ENCODE measurements at places on chromosomes 13 and 19.

DNA sequence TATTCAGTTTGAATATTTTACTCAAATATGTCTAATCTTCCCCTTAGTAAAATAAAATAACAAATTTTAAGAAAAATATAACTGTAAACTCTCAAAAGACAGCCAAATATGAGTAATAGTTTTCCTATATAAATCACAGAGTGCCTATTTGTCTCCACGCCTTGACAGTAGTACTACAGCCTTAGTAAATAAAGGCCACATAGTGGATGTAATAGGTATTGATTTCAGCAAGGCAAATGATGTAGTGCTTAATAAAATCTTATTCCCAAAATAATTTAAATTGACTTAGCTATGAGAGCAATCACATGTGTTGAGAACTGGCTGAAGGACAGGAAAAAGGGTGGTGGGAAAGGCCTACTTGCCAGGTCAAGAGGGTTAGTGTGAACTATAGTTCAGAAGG lies 747.2 kb downstream of the OLFM4 start:
- DNase-seq, result no peak

- peak; percentile 93 for DNase-seq
Observed at GRCh38 chr19:3721131-3721886, 13.1 kb downstream of the TJP3 start.

DNA sequence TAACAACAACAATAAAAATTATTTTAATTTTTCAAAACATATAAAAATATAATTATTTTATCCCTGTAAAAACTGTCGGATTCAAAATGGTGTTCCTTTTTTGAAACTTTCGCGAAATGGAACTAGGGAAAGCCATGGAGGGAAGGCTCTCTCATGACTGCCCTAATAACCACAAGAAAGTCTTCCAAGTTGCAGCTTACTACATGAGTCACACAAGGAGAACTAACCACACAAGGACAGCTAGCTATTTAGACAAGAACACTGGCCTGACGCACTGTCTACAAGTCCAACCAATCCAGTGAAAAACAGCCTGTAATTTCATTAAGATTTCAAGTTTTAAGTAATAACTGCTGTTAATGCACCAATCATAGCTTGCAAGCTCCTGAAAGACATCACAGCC lies 319.2 kb upstream of the PCDH9 start:
- no peak for DNase-seq

DNA sequence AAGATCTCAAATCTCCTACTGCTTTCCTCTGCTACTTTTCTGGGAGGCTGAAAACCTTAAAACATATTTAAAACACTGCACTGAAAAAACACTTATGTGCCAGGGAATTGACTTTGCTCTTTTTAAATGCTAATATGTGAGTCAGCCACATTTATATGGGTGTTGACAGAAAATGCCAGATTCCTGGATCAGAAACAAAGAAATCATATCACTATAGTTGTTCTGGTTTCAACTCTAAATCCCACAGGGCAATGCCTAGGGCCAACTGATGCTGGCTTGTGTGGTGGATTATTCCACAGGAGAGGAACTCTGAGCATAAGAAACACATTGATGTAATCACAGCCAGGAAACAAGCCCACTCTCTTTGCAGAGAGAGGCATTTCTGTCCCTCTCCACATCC lies 1439.0 kb upstream of the SPRY2 start:
- no peak for DNase-seq

DNA sequence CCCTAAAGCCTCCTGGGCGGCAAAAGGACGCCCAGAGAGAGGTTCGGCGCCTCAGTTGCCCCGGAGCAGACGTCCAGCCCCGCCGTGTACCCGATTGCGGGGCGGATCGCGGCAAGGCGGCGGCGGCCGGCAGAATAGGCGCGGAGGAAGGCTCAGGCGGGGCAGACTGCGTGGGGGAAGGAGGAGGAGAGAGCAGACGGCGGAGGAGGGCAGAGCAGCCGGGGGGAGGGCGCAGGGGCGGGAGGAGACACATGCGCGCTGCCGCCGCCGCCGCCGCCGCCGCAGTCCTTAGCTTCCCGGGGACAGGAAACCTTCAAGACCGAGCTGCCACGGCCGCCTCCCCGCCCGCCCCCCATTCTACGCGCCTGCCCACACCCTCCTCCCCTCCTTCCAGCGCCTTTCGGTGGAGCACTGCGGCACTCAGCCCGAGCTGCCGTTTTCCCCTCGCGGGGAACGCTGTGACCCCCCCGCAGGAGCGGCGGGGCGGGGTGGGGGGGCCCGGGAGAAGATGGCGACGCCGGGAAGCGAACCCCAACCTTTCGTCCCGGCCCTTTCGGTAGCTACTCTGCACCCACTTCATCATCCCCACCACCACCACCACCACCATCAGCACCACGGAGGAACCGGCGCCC lies at the start of gene LRCH1:
TSS of gene LRCH1 (plus strand) at position 282 of the 632 bp plus-strand sequence. CDS start at position 509, 227 bp downstream.
- DNase-seq, result peak; percentile 76

GRCh38 chr13:112573710-112574109 lies 14.2 kb downstream of the TUBGCP3 start:
- no peak for DNase-seq

- no peak for DNase-seq
Observed at GRCh38 chr19:19551853-19552192, 13.8 kb downstream of the CILP2 start.

DNA sequence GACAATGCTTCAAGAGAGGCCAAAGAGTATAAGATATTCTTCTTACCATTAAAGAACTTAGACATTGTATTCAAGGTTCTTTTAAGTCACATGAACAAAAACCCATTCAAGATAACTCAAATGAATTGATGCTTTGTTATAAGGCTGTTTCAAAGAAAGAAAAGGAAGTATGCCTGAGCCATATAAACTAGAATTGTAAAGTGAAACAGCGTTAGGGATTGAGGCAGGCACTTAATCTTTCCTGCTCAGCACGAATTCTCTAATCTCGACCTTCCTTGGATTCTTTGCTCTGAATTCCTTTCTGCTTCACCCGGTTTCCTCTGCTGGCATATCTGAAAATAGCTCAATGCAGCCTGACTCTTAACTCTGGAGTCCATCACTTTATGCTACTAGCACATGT lies 595.4 kb downstream of the DIAPH3 start:
- DNase-seq, result no peak

GRCh38 chr19:1252221-1252820 lies 3.9 kb downstream of the MIDN start:
- DNase-seq, result no peak

DNA sequence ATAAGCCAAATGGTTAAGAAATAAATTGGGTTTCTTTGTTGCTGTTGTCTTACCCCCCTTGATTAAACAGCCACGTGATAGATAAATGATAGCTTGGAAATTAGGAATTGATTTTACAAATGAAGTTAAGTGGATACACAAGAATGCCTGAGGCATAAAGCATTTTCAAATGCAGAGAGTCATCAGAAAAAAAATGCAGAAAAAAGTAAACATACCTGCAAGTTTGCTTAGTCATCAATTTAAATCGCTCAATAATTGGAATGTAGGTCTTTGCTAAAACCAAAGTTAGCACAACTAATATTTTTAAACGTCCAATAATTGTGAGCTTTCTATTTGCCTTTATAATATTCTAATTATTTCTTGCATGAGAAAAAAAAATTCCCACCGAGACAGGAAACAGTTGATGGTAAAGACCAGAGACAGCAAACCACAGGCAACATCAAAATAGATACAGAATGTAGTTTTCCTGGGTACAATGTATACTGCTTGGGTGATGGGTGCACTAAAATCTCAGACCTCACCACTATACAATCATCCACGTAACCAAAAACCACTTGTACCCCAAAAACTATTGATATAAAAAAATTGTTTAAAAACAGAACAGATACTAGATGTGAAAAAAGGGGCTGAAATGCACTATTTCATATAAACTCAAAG lies 924.0 kb downstream of the PCDH9 start:
- no peak for DNase-seq

DNA sequence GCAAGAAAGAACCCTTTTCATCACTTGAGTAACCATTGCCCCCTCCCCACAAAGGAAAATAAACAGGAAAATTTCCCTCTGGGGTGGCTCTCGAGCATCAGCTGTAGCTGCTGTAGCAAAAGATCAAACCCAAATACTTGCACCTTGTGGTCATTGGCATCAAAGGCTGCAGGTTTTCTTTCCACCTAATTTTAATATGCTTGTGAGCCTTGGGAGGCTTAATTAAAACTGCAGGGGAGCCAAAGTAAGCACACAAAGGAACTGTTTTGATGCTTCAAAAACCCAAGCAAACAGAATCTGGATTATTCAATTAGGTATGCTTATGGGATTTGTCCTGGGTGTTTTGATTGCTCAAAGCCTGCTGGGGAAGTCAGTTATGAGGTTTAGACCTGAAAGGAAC lies 119.5 kb downstream of the SHISA2 start:
- DNase-seq, result no peak

DNA sequence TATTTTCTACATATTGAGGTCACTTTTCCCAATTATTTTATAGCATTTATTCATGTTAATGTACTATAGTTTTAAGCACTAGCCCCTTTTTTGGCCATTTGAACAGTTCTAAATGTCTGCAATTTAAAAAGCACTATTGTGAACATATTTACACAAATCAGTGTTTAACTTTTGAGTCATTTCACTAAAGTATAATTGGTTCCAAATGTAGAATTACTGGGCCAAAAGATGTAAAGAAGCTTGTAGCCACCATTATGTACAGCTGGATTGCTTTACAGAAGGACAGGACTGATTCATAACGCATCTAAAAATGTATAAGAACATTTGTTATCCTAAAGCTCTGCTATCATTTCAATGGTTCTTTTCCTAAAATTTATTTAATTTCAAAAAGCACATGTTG lies 16.6 kb upstream of the ATP12A start:
- DNase-seq, result no peak

GRCh38 chr19:8044018-8044417 lies 8.5 kb upstream of the CCL25 start:
- no peak for DNase-seq

GRCh38 chr19:49875857-49876421 lies 1.2 kb downstream of the AKT1S1 start:
- DNase-seq, result peak; percentile 48
